ENCODE measurements at places on chromosomes 7 and 10.

DNA sequence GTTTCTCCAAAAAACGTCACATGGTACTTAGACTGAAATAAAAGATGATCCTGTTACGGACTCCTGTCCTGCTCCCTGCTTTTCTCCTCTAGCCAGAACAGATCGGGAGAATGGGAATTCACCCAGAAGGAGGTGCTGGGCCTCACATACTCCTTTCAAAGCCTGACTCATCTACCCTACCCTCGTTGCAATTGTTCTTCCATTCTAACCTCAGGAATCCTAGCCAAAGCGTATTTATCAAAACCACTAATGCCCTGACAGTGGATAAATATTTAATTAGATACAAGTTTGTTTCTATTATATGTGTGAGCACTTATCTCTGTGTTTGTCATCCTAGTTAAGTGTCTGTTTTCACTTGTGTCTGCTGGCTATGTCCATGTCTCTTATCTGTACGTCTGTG lies 21.7 kb downstream of the ZCWPW1 start:
- no peak for DNase-seq

- DNase-seq, result no peak
These were observed 8.6 kb upstream of the SUN1 start for GRCh38 chr7:823649-824048.

DNA sequence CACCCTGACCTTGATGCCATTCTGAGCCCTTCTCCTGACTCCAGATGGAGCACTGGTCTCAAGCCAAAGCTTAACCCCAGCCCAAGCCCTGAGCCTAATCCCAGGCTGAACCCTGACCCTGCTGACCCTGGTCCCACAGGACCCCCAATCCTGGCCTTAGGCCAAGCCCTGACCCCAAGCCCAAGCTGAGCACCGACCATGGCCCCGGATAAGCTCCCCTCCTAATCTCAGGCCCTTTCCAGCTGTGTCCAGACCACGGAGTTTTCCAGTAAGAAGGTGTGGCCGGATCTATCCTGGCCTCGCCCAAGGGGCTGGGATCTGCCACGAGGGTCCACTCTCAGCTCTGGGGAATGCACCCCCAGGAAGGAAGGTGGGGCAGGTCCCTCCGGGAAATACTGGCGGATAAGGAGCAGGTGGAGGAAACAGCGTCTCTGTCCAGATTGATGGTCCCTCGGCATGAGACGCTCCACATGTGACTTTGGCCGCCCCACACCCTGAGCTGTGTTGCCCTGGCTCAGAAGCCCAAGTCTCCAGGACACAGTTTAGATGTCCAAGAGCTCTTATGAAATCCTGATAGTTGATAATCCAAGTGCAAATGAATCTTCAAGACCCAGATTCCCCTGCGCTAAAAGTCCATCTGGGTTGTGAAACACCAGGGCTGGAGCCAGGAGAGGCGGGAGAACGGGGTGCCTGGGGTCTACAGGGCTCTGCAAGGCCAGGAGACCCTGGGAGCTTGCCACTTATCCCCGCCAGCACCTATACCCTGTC lies 10.4 kb downstream of the ELN start:
- no peak for DNase-seq

DNA sequence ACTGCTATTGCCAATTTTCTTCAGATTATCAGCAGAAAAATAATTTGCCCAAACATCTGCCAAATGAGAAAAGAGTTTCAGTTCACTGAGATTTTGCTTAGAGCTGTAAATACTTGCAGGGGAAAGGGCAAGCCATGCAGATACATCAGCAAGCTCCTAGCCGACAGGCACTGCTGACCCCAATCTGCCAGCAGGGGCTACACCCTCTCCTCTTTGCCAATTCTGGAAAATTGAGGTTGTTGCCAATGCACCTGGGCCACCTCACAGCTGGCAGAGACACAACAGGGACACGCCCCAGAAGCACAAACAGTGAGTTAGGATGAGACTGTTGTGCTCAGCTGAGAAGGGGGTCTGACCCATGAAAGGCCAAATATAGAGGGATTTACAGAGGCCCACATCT lies 129.5 kb upstream of the MYO3A start:
- no peak for DNase-seq

DNA sequence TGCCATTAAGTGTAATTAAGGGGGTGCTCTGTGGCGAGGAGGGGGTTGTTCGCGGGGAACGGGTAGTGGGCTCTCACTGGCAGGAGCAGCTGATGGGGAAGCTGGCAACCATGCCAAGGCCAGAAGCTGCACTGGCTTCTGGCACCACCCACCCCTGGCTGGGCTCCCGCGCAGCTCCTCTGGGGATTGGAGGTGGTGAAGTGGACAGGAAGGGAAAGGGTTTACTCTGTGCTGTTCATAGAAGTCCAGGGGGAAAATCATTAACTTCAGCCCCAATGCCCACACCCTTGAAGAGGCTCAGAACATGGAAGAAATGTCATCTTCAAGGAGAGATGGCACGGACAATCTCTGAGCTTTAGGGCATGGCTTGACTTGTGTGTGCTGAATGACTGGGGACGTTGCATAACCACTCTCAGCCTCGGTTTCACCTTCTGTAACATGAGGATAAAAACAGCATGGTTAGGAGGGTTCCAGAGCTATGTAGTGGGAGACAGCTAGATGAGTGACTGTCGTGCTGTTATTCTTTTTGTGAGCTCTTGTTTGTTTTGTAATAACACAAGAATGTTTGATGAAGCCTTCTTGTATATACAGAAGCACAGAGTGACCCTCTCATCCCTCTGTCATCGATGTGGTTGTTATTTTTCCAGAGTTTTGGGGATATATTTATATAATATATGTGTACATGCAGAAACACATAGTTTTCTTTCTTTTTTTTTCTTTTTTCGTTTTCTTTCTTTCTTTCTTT lies 29.9 kb downstream of the KAZALD1 start:
- no peak for DNase-seq

DNA sequence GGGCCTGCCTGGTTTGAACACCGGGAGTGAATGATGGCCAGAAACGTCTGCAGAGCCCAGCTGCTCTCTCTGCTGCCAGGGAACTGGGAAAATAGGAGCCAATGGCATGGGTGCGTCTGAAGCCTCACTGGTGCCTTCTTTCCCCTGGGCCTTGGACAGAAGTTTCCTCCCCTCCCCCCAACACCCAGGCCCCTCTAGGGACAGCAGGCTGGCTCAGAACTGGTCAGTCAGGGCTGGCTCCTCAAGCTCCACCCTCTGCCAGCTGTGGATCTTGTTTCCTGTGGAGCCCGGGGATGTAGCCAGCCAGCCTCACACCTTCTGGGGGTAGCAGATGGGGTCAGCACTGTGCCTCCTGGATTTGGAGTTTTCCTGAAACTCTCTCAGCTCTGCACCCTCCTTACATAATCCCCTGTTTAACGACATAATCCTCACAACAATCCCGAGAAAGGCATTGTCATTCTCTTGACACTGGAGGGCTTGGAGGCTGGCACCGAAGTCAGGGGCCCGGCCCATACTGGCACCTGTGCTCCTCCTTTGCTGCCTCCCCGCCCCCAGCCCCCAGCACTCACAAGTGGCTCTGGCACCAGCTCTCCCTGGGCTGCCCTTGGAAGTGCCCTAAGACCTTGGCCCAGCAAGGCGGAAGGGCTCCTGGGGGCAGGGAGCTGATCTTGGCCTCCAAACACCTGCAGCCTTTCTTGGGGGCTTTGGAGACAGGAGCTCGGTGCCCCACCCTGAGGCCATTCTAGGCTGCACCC lies 5.7 kb downstream of the LDB3 start:
- no peak for DNase-seq

GRCh38 chr10:35006836-35007235 lies 83.3 kb downstream of the CUL2 start:
- DNase-seq, result no peak

DNA sequence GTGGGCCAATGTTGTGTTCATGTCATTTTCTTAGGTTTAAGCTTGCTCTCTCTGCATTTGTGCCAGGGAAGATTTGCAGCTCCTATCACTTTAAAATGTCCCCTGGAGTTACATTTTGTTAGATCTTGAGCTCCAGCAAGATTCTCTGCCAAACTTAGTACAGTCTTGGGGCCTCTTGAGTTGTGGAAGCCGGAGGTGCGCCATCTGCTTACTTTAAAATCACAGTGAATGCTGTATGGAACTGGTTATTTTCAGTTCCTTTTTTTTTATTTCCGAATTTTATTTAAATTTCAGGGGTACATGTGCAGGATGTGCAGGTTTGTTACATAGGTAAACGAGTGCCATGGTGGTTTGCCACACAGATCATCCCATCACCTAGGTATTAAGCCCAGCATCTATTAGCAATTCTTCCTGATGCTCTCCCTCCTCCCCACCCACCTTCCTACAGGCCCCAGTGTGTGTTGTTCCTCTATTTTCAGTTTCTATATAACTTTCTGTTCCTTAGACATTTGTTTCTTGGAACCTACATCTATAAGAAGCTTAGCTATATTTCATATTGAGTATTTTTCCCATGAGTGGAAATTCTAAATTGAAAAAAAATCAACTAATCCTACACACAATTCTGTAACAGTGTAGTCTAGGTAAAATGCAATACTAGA lies 114.4 kb upstream of the CREB5 start:
- no peak for DNase-seq

GRCh38 chr7:143967398-143967797 lies 12.8 kb downstream of the OR2F1 start:
- no peak for DNase-seq

- DNase-seq, result no peak
These were observed 4.6 kb downstream of the HSPA12A start for GRCh38 chr10:116737627-116738327.

DNA sequence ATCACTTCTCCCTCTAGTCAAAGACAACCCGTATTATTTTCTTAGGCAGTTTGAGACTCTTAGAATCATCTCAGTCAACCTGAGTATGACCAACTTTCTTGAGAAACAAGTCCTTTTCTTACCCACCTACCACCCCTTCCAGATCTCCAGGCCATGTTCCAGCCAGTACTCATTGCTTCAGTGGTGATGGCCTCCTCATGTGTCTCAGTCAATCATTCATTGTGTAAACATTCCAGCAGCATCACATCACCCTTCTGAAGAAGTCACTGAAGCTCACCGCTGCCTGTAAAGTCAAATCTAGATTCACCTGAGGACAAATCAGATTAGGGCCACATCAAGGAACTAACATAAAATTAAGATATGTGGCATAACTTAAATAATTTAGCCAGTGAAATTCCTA lies 467.2 kb upstream of the NRP1 start:
- DNase-seq, result no peak

- DNase-seq, result no peak
These were observed 18.4 kb upstream of the MACROH2A2 start for GRCh38 chr10:70034232-70034631.

DNA sequence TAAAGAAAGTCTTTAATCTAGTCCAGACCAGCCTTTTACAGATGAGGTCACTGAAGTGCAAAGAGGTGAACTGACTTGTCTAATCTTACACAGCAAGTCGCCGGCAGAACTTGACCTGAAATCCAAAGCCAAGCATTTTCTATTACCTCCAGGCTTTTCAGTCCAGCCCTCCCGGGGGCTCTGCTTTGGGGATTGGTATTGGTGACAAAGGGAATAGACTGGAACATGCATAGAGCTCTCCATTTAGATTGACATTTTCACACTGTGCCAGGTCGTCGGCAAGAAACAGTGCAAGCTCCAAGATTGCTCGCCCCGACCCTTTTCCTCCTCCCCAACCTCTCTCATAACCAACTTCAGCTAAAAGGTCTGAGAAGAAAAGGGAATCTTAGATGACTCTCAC lies 42.2 kb upstream of the MTPAP start:
- no peak for DNase-seq

GRCh38 chr7:156764016-156764669 lies 123.6 kb downstream of the RNF32 start:
- DNase-seq, result no peak

GRCh38 chr7:151207315-151207714 lies 3.0 kb downstream of the H2BK1 start:
- DNase-seq, result no peak

- DNase-seq, result no peak
These were observed 40.3 kb downstream of the PTPRE start for GRCh38 chr10:127947211-127947610.

DNA sequence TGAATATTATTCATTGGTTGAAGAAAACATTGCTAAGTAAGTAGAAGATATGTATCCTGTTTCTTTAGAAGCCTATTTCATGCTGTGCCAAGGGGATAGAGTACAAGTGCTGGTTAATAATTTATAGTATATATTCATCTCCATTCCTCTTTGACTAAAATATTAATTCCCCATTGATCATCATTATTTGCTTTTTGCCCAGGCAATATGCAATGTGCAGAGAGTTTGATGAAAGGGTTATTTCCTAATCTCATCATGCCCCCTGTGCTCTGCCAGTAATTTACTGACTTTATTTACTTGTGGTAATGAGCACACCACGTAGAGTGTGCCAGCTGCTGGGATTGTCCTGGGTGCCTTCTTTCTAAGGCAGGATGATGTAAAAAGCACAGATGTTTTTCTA lies 180.9 kb downstream of the REEP3 start:
- DNase-seq, result no peak

- peak; percentile 85 for DNase-seq
These were observed 67.1 kb downstream of the AOAH start for GRCh38 chr7:36657036-36657660.

DNA sequence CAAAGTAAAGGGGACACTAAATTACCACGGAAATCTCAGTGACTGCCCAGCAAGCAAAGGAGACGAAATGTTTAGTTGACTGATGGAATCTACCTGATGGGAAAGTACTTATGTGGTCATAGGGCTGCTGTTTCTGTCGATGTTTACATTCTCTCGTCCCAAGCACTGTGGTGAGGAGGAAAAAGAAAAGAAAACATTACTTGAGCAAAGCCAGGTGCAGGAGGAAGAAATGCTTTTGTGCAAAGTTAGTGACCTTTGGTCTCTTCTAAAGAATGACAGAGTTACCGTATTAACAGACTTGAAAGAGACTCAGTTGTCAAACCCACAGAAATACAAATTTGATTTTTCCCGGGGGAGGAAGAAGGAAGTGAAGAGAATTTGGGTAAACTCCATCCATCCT lies 43.3 kb upstream of the FMC1 start:
- DNase-seq, result no peak

- DNase-seq, result no peak
These were observed 63.1 kb upstream of the NKX6-2 start for GRCh38 chr10:132848951-132849545.

DNA sequence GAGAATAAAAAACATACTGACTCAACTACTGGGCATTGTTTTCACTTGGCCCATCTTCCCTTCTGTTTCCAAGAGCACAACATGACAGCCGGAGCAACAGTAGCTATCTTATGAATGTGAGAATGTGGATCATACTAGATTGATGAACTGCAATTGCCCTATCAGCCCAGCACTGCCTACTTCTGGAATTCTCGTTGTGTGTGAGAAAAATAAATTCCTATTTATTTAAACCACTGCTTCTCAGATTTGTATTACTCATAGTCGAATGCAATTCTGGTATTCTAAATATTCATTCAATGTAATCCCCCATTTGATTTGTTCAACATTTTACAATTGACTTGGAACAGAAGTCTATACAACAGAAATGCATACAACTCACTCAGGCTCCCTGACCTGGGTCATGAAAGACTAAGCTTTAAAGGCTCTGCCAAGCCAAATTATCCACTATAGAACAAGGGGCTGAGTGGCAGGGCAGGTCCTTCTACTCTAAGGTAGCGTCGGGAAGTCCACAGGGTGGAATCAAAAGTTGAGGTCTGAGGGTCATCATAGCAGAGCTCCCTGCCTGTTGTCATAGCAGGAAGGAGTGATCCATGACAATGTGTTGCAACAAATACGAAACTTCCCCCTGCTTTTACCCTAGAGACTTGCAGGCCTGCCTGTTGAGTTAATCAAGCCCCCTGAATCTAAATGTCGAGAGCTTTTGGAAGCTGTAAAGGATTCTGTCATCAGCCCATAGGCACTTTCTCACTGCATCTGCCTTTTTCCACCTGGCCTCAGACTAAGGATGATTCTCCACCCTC lies 12.4 kb upstream of the JAZF1 start:
- DNase-seq, result no peak
